ENCODE measurements at places on chromosomes 2 and 18.

DNA sequence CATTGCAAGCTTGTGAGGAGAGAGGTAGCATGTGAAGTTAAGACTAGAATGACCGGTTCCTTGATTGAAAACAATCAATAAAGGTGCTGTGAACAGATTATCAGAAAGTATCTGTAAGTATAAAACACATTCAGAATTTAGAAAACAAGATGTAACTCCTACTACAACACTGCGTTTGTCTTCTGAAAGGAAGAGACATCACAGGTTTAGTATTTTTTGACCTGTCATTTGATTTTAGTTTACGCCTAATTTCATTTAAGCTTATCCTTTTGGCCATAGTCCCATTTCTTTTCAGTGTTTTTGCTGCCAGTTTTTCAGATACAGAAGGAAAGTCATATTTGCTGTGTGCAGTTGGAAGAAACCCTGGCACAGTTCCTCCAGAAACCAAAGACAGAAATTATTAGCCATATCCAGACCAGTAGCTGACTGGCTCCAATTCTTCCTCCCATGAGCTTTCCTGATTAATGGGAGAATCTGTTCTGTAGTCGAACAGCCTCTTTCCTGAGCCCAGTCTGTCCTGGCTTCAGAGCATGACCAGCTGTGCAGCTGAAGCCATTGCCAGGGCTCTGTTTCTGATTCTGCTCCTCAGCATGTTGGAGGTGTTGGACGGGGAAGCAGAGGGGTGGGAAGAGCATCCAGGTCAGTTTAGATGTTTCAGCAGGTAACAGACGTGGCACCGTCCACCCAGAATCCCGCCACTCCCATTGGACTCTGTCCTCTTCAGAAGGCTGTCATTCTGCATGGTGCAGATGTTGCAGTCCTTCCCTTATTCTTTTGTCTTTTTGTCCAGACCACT, 61.0 kb downstream of the CRIM1 start:
- DNase-seq, result no peak

GRCh38 chr2:46363535-46364170, 66.4 kb downstream of the EPAS1 start:
- DNase-seq, result no peak

- no peak for DNase-seq
These were observed 701.8 kb downstream of the NR4A2 start for GRCh38 chr2:155630760-155631159.

- DNase-seq, result no peak
These were observed 67.1 kb downstream of the PXDN start for GRCh38 chr2:1676913-1677820.

DNA sequence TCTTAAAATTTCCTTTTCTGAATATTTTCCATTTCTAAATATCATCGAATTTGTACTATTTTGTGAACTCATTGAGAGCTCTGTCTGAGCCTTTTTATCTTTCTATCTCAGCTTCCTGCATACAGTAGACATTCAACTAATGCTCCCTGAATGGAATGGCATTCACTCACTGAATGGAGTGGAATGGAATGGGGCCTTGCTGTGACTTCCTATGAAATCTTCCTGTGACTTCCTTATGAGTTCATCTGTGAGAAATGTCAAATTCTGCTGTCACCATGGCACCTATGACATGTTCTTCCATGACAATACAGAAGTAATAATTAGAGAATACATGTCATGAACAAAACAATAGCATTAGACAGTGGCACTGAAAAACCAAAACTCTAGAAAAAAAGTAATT, 199.6 kb downstream of the NR4A2 start:
- DNase-seq, result no peak

DNA sequence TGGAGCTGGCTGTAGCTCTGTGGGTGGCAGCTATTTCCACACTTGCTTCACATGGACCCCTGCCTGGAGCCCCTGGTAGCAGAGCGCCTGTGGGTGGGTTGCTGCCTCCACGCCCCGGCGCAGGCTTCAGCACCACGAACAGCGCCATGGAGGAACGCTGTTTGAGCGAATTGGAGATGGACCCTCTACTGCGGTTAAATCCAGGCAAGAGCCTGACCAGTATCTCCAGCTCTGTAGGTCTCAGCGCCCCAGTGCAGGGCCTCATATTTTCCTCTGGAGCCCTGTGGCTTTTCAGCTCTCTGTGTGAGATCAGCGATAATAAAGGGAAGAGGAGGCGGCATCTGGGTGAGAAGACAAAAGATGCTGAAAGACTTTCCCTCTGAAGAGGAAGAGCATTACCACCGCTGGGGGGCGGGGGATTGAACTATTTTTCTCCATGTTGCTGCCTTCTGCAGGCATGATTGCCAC, 12.0 kb downstream of the ONECUT2 start:
- DNase-seq, result no peak

DNA sequence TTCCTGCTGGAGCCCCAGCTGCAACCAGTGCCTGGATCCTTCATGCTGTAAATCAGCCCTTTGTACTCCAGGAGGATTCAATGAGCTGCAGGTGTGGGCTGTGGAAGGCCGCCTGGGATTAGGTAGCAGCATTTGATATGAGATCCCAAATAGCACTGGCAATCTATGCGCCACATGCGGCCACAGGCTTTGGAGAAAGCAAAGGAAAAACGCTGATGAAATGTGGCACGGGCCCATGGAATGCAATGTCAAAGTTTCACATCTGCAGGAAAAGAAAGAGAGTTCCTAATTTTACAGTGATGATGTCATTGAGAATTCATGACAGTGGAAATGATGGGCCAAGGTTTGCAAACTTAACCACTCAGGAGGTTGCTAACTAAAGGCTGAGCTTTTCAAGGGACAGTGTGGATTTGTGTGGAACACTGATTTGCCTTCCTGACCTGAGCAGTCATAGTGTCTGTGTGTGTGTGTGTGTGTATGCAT, 216.4 kb upstream of the OSR1 start:
- DNase-seq, result peak; percentile 70

DNA sequence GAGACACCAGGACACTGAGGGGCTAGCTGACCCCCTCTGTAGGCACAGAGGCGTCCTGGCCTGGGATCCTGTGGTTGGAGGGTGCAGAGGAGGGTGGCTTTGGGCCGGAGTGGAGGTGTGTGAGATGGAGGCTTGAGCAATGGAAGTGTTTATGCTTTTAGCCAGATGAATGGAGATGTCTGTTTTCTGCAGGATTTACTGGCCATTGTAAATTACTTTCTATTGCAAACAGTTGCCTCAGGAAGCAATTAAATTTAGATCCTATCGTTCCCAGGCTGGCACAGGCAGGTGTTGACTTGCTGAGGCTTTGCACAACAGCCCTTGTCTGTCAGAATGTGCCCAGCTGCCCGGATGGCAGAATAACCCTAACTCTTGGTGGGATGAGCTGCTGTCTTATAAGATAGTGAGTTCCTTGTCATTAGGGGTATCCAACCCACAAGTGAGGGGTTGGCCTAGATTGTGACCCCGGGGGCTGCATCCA, 1.8 kb upstream of the ARID5A start:
- DNase-seq, result no peak

DNA sequence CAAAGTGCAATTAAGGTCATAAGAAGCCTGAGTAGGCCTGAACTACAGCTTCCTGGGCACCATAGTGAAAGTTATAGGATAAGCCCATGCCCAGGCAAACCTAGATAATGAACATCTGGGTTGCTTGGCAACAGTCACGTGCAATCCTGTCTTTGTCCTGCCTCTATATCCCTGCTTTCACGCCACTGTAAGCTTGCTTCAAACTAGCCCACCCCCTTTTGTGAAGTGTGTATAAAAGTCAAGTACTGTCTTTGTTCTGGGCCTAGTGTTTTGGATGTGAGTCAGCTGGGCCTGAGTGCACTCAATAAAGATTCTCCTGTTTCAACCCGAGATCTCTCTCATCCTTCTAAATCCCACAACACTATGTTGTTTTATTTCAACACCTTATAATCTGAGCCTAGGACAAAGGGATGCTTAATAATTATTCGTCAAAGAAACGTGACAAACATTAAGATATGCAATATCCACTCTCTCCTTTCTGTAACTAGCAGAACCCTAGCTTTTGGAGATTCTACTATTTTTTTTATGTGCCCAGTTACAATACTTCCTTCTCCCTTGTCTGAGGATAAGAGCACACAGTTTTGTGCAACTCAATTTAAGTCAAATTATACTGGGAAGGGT, 927.8 kb downstream of the SUCLG1 start:
- no peak for DNase-seq

DNA sequence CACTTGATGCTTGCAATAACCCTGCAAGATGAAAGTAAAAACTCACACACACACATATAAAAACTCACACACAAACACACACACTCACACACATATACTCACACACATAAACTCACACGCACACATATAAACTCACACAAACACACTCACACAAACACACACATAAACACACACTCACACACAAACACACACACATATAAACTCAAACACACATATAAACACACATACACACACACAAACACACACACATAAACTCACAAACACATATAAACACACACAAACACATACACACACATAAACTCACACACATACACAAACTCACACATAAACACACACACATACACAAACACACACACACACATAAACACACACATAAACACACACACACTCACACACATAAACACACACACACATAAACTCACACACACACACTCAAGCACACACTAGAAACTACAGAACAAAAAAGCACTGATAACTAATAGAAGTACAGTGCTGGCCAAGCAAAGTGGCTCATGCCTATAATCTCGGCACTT, 117.7 kb upstream of the TEKT4 start:
- DNase-seq, result no peak

GRCh38 chr2:235066490-235066889, 114.7 kb downstream of the SH3BP4 start:
- DNase-seq, result no peak

DNA sequence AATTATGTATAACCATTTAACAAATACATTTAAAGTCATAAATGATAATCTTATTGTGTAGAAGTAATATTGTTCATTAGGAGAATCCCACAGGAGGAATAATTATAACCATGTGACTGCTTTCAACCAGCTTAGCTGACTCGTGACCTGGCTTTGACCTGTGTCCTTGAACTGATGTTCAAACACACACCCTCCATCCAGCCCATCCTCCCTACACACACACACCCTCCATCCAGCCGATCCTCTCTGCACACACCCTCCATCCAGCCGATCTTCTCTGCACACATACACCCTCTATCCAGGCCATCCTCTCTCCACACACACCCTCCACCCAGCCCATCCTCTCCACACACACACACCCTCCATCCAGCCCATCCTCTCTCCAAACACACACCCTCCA, 83.5 kb downstream of the EIPR1 start:
- no peak for DNase-seq

DNA sequence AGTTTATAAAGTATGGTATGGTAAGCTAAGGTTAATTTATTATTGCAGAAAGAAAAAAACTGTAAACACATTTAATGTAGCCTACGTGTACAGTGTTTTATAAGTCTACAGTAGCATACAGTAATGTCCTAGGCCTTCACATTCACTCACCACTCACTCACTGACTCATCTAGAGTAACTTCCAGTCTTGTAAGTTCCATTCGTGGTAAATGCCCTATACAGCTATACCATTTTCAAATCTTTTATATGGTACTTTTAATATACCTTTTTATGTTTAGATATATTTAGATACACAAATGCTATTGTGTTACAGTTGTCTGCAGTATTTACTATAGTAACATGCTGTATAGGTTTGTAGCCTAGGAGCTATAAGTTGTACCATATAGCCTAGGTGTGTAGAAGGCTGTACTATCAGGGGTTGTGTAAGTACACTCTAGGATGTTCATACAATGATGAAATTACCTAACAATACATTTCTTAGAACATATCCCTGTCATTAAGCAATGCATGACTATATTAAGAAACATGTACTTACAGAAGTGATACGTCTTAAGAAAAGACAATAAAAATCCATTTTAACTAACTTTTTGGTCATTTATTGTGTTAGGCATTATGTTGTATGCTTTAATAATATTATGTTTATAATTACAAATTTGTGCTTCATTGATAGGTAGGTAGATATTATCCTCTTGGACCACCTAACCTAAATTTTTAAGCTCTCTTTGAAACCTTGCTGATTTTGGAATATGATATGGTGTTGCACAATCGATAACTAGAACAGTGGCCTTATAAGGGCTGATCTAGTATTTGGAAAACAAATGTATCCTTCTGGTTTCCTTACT, 51.9 kb downstream of the VRK2 start:
- no peak for DNase-seq

DNA sequence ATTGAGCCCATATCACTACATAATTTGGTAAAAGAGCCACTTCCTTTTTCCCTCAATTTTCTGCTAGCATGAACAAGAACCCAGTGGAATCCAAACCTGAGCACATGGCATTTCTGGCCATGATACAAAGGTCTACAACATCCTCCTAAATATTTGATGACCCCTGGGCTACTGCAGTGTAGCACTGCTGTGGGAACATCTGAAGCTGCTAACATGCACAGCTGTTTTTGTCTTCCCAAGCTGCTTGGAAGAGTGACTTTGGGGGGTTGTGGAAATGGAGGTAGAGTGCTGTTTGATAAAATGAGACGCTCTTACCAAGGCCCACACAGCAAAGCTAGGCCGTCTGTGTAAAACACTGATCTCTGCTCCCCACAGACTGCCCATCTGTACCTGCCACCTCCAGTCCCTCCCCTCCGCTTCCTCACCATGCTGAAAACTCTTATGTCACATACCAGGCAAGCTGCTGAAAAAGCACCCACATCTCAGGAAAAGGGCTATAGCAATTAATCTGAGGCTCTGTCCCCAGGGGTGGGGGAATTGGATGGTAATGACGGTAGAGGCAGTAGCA, 197.2 kb upstream of the HNRNPA3 start:
- DNase-seq, result no peak

GRCh38 chr2:206255003-206255402, 19.5 kb upstream of the ZDBF2 start:
- DNase-seq, result no peak

DNA sequence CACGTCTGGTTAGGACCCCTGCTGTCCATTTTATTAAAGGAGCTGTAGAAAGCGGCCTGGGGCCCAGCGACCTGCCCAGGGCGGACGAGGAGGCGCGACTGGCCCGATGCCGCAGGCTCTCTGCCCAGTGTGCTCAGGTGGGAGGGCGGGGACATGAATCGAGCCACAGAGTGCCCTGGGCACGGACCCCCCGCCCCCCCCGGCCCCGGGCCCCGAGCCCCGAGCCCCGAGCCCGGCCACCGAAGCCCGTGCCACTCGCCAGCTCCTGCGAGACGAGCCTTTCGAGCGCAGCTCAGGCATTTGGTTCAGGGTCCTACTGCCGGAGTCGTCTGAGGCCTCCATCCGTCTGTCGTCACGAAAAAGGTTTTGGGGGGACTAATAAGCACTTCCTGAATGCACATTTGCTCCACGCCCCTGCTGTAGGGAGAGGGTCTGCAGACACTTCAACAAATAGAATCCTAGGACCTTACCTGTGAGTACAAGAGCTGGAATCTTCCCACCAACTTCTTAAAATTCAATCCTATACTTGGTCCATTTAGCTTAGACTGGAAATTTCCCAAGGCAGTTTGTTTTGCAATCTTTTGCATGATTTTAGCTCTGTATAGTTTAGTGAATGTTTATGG, 602 bp upstream of the ADAM17 start:
- DNase-seq, result no peak

GRCh38 chr2:7007846-7008741, 90.9 kb downstream of the RNF144A start:
- DNase-seq, result peak; percentile 83

All from ascending aorta (tissue), 2 donors.